ENCODE measurements at places on chromosomes 1 and 21.

GRCh38 chr1:39528082-39528481 lies 36.6 kb downstream of the BMP8A start:
- DNase-seq, result no peak

DNA sequence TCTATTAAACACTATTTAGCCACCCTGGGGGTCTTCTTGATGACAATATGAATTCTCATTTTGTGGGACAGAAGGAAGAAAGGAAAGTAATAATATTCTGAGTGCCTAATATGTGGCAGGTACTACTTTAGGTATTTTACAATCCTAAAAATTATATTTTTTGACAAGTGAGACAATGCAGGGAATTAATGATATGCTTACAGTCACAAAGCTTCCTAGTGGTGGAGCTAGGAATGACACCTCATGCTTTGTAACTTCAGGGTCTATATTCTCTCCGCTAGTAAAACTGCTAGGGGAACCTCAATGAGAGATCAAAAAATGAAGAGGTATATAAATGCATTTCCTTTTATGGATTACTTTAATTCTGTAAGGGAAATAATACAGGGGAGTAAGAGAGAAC lies 44.3 kb downstream of the TPR start:
- no peak for DNase-seq

GRCh38 chr21:45439161-45439872 lies 34.4 kb downstream of the COL18A1 start:
- DNase-seq, result peak; percentile 61

GRCh38 chr1:15605398-15606383 lies 11.6 kb upstream of the DDI2 start:
- DNase-seq, result no peak

DNA sequence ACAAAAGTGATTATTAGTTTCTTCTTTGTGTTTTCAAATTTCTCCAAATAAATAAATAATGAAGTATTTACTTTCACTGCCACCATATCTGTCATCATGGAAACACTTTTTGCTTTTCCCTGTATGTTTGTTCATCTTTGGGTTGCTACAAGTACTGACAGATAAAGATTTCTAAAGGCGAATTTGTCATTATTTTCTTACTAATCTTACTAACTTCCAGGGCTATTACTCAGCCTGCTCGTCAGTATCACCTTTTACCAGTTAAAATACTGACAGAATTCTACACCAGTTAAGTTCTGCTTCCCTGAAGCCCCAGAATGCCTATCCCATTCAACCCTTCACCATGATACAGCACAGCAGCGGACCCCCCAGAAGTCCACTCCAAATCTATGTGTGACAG lies 106.1 kb downstream of the CDC42BPA start:
- no peak for DNase-seq

DNA sequence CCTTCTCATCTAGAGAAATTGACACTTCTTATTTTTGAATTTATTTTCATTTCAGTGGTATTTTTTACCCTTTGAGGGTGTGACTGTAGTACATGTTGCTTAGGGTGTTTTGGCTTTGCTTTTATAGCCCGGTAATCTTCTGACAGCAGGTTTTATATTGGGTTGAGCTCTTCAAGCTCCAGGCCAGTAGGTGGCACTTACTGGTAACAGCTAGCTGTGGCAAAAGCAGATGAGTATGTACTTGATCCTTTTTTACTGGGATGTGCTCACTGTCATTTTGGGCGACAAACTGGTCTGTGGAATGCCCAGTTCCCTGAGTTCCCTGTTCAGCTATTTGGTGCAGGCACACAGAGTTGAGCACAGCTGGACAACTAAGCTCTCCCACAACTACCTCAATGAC lies 916.2 kb upstream of the B3GALT2 start:
- DNase-seq, result no peak

DNA sequence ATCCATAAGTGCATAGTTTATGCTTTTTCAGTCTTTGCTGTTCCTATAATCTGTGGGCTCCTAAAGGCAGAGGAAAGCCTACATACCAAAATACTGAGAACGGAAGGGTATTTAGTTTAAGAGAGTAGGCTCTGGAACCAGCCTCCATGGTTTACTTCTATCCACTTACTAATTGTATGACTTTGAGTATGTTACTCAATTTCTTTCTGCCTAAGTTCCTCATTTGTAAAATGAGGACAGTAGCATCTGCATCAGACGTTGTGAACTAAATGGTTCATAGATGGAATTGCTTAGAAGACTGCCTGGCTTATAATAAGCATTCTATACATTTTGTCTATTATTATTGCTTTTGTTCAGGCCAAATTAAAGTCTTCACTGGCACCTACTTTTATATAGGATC lies 111.0 kb downstream of the NTNG1 start:
- DNase-seq, result no peak

GRCh38 chr21:36691555-36692041 lies 7.3 kb upstream of the SIM2 start:
- DNase-seq, result no peak

DNA sequence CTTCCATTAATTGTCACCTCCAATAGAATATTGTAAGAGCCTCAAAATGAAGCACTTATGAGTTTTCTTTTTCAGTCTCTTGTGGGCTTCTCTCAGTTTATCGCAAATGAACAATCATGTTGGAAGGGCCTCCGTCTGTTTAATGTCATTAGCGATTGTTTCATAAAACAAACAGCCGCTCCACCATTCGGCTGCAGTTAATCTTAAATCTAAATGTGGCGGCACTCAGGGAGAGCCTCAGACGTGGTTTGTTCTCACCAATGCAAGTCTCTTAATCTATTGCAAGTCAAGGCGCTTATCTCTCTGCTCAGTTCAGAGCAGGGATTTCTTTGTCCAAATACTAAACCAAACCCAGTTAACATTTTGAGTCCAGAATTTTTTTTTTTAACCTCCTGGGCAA lies 34.9 kb upstream of the ESRRG start:
- no peak for DNase-seq

GRCh38 chr21:42475526-42476387 lies 20.3 kb downstream of the RSPH1 start:
- no peak for DNase-seq

DNA sequence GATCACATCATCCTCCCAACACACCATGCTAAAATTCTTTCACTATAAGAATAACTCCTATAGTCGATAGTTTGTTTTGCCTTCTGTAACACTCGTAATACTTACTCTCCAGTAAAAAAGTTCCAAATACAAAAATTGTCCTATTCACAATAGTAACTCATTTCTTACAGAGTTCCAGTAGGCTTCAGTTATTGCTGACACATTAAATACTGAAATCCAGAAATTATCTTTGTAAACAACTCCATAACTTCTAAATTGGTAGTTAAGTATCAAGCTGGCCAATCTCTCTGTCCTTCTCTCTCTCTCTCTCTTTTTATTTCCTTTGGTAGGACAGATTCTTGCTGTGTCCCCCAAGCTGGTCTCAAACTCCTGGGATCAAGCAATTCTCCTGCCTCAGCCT lies 49.6 kb upstream of the FOXD3 start:
- DNase-seq, result no peak

DNA sequence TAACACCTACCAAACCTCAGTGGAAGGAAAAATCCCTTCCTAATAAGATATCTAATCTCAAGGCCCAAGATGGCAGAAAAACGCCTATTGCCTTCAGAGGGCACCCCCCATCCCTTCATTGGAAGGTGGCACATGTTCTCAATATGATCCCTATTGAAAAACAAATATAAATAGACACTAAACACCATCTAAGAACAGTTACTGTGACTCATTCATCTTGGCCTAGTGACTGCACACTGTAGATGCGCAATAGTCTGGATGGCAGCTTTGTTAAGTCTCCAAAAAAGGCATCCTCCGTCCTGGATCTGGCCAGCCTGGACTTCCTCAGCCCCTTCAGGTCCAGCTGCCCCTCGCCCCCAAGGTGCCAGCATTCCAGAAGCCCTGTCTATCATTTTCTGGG lies 121.9 kb downstream of the CAPN8 start:
- no peak for DNase-seq

DNA sequence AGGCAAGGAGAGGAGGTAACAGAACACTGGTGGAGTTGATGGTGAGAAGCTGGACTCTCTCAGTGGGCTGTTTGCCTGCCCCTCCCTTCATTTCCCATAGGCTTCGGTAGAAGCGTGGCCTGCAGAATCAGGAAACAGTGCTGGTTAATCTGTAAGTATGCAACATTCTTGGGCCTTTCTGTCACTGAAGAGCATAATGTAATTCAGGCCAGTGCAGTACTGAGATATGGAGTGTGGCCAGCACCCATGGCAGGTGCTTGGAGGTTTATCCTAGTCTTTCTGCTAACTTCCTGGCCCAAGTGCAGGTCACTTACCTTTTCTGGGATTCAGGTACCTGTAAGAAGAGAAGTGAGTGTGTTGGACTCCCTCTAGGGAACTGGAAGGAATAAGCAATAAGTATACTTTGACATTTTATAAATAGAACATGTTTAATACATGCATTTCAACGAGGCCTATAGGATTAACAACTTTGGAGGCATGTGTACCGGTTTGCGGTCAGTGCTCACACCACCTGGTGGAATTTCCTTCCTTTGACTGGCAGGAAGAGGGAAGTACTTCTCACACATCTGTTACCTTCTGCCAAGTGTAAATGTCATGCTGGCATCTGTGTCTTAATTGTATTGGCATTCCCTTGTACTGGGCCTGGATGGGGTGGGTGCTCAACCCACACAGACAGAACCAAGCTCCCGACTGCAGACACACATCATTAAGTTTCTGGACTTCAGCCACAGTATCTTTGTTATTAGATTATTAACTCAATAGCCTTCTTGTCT lies 105.5 kb downstream of the KIF26B start:
- no peak for DNase-seq

GRCh38 chr21:45579383-45580180 lies 37.3 kb upstream of the SLC19A1 start:
- DNase-seq, result no peak

DNA sequence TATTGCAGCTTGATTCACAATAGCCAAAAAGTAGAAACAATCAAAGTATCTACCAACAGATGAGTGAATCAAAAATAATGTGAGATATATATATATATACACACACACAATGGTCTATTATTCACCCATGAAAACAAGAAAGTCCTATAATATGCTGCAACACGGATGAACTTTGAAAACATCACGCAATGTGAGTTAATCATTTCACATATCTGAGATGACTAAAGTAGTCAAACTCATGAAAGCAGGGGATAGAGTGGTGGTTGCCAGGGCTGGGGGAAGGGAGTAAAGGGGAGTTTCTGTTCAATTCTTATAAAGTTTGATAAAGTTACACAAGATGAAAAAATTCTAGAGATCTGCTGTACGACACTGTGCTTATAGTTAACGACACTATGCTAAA lies 1234.8 kb downstream of the MRPL39 start:
- no peak for DNase-seq

GRCh38 chr21:45145146-45145545 lies 70.8 kb downstream of the ADARB1 start:
- no peak for DNase-seq

DNA sequence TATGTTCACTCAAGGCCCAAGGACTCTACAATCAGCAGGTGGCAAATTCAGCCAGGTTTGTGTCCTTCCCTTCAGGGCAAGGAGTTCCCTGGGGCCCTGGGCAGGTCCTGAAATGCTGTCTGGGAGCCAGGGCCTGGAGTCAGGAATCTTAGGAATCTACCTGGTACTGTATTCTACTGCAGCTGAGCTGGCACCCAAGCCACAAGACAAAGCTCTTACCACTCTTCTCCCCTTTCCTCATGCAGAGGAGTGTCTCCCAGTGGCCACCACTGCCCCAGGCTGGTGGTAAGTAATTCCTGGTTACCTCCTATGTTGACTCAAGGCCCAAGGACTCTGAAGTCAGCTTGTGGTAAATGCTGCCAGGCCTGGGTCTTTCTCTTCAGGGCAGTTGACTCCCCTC lies 153.4 kb downstream of the NRIP1 start:
- DNase-seq, result no peak
